Muscle of back (tissue), 13 donors: ENCODE measurements at places on chromosomes 1 and 21. TPM values are rescaled to one million over a fixed set of nuclear protein-coding genes. Genes with fewer than 3 reads are reported as not detected.

CC2D1B gene
- polyA plus RNA-seq = 15.8 TPM

DNA sequence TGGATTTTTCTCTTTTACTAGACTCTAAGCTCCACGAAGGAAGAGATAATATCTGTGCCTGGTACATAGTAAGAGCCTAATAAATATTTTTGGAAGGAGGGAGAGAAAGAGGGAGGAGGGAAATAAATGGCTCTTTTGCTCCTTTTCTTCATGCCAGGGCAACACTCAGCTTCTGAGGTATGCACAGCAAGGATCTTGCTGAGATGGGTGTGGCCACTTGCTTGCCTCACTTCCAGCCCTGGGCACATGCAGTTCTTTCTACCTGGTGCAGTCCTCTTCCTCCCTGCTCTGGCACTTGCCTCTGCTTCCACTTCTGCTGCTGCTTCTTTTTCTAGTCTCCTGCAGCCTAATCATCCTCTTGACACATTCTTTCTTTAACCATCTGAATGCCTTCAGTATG lies 148.1 kb downstream of the FGGY start:
- no peak for DNase-seq

GRCh38 chr1:20974069-20974468 lies 187.0 kb upstream of the HP1BP3 start:
- DNase-seq = no peak

DNA sequence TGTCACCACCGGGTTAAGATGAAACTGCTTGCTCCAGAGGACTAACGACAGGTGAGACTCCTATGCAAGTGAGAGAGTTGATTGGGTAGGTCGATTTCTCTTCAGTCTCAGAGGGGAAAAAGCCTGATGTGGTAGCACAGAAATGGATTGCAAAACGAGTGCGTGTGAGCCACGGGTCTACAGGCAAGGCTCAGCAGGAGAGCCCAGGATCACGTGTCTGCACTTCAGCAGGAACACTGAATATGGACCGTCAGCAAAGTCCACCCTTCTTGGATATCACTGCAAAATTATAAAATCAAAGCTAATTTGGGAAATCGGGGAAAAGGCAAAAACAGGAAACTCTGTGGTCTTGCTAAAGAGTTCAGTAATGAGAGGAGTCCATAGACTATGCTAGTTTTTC lies 107.7 kb upstream of the ZNF648 start:
- no peak for DNase-seq

- DNase-seq = no peak
These were observed 25.5 kb downstream of the RGS18 start for GRCh38 chr1:192183788-192184187.

GRCh38 chr1:180881806-180882509 lies 30.7 kb upstream of the KIAA1614 start:
- peak; percentile 32 for DNase-seq

DNA sequence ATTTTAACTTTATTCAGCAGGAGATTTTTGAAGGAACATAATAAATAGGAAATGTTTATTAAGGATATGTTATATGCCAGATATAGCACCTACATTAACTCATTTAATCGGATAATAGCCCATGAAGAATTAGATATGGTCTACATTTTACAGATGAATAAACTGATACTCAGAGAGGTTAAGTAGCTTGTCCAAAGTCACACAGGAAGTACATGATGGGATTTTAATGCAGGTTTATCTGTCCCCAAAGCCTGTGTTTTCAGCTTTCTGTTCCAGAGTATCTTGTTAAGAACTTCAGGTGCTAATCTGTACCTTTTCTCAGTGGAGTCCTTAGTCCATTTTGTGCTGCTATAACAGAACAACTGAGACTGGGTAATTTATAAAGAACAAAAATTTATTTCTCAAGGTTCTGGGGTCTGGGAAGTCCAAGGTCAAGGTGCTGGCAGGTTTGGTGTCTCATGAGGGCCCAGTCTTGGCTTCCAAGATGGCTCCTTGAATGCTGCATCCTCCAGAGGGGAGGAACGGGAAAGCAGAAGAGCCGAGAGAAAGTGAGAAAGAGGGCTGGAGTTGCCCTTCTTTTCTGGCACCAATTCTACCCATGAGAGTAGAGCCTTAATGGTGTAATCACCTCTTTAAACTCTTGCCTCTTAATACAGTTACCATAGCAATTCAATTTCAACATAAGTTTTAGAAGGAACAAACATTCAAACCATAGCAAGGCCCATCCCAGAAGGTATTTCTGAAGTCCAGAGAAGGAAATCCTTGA lies 17.3 kb downstream of the C1orf21 start:
- DNase-seq = no peak

GRCh38 chr1:116909512-116910378 lies at the start of gene PTGFRN:
Gene PTGFRN (plus strand): TSS chr1:116909916. CDS start chr1:116910204, 288 bp downstream.
- peak; percentile 66 for DNase-seq

DNA sequence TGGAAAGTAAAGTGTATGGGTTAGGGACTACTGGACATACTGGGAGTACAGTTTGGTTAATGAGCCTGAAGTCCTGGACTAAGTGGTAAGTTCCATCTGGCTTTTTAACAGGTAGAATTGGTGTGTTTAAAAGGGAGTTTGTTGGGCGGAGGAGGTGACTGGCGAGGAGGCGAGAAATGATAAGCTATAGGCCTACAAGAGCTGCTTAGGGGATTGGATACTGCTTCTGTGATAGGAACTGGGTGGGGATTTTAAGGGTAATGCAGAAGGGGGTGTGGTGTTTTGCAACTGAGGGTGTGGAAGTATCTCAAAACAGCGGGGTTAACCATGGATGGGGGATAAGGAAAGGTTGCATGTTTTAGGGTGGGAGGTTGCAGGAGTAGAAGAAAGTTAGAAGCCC lies 3.5 kb downstream of the ERVH48-1 start:
- no peak for DNase-seq

- DNase-seq = no peak
These were observed 103.8 kb downstream of the BRINP3 start for GRCh38 chr1:190373705-190374336.

- no peak for DNase-seq
These were observed 49.3 kb downstream of the CLCA4 start for GRCh38 chr1:86596224-86596623.

DNA sequence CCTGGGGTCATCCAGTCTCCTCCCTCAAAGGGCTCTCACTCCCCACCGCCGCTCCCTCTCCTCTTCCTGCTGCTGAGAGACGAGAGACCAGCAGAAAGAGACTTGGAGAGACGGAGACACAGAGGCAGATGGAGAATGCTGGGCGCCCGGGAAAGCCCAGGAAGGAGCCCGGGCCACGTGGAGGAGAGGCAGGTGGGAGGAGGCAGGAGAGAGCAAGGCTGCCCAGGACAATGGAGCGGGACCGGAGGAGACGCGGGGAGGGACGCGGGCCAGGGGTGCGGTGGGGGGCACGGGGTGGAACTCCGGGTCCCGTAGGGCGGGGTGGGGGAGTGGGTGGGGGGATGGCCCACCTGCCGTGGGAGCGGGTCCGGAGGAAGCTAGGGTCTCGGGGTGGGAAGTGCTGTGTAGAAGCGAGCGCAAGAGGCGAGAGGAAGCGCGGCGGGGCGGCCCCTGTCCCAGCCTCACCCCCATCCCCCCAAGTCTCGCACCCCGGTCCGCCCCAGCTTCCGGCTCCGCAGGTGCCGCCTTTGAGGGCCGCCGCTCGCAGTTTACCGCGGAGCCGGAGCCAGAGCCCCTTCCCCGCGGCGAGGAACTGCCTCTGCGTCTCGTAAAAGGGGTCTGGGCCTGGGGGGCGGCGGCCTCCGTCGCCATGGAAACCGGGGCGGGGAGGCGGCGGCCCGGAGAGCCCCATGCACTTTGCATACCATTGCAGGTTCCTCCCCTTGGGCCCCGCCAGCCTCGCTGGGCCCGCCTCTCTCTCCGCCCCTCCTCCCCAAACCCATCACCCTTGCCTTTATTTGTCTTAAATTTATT lies 11.7 kb upstream of the EPHA2 start:
- DNase-seq = no peak

GRCh38 chr1:33296082-33296458 lies 24.8 kb downstream of the A3GALT2 start:
- DNase-seq = no peak

- peak; percentile 12 for DNase-seq
These were observed 27.5 kb upstream of the VPS26C start for GRCh38 chr21:37294679-37295078.
